ENCODE measurements at places on chromosomes 12 and 14.

- DNase-seq: no peak
Measured at GRCh38 chr12:4286228-4286627, 12.7 kb downstream of the CCND2 start.

GRCh38 chr14:23640524-23641141 is 4.5 kb downstream of the DHRS2 start:
- DNase-seq: peak; percentile 59

DNA sequence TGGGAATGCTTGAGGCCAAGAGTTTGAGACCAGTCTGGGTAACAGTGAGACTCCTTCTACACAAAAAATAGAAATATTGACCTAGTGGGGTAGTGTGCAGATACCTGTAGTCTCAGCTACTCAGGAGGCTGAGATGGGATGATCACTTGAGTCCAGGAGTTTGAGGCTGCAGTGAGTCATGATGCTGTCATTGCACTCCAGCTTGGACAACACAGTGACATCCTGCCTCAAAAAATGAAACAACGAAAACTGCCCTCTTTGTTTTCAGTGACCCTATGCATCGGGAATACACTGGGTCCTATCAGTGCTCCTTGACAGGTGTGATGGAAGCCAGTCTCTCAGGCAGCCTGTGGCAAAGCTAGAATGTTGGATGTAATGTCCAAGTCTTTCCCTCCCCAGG is 311.5 kb upstream of the OR4E1 start:
- no peak for DNase-seq

GRCh38 chr12:33180918-33181317 is 258.7 kb downstream of the SYT10 start:
- no peak for DNase-seq

- no peak for DNase-seq
Measured at GRCh38 chr12:11553871-11554533, 95.5 kb upstream of the ETV6 start.

GRCh38 chr12:97559267-97559666 is 96.7 kb downstream of the RMST start:
- DNase-seq: no peak

Data from Right ventricle myocardium superior (tissue), 1 donor.